NCI-H748 treated with DMSO at 0.1 percent for 48 hours (cell line): ENCODE measurements at places on chromosomes 16 and 17.

DNA sequence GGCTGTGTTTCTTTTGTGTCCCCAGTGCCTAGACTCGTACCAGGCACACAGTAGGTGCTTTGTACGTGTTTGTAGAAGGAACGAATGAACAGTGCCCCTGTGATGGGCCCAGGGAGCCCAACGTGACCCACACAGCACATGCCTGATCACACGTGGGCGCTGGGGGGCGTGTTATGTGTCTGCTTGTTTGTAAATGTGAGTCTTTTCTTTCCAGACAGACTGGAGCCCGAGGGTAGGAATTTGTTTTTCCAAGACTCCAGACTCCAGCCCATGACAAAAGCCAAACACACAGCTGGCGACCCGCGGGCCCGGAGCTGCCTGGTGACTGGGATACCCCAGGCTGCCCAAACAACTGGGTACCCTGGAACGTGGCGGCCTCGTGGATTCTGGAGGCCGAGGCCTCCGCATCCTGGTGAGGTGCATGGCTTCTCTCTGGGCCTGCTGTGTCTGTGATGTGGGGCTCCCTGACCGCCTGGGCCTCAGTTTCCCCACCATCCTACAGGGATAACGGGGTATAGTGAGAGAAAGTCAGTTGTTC, 14.9 kb upstream of the CBFA2T3 start:
- no peak for DNase-seq

- no peak for DNase-seq
Measured at GRCh38 chr16:11356573-11357331, 11.5 kb downstream of the RMI2 start.

DNA sequence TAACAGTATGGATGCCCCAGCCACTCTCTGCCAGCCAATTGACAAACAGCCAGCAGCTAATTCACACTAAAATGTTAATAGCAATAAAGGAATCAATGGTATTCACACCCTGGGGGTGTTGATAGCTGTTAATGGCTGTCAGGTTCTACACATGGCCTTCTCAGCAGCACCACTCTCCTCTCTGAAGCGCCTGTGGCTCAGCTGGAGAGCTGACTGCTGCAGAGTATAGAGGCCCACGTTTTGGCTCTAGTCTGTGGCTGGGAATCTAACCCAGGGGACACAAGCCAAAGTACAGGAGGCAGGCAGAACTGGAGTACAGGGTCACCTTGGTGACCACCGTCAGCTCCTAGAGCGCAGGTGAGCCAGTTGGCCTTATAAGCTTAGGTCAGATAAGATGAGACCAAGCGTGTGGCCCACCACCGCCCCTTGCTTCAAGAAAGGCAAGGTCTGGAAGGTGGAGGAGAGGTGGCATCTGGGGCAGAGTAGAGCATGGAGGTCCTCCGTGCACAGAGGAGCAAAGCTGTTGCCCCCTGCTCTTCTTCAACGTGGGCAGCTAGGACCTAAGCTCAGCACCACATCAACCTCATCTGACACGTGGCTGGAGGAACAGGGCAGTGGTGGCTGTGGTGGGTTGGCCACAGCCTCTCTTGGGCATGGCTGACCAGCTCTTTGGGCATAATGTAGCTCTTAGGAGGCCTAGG, 25.4 kb downstream of the CCR7 start:
- DNase-seq: no peak

DNA sequence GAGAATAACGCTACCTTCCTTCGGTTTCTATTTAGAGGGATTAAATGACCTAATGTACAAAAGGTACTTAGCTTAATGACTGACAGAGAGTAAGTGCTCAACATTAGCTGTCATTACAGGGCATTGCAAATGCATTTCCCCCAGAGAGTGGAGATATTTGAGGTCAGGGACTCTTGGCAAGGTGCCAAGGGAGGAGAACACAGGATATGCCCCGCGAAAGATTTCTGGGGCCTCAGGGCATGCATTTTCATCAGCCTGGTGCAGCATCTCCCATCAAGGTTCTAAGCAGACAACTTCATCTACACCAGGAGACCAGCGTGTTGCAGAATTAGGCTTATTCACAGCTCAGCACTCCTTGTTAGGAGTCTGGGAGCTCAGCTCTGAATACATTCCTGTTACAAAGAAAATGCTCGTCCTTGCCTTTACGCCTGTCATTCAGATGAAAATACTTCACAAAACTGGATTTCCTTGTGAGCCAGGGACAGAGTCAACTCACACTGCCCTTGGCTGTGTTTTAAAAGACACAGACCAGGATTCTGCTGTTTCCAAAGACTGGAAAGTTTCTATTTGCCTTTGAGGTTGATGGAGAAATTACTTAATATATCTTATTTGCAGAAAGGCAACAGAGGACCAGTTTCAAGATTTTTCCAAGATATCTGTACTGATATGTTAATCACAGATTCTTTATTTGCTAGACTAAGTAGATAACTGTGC, 108.2 kb downstream of the VAT1L start:
- DNase-seq: peak; percentile 47

GRCh38 chr17:53724726-53725125, 98.0 kb upstream of the KIF2B start:
- DNase-seq: no peak

DNA sequence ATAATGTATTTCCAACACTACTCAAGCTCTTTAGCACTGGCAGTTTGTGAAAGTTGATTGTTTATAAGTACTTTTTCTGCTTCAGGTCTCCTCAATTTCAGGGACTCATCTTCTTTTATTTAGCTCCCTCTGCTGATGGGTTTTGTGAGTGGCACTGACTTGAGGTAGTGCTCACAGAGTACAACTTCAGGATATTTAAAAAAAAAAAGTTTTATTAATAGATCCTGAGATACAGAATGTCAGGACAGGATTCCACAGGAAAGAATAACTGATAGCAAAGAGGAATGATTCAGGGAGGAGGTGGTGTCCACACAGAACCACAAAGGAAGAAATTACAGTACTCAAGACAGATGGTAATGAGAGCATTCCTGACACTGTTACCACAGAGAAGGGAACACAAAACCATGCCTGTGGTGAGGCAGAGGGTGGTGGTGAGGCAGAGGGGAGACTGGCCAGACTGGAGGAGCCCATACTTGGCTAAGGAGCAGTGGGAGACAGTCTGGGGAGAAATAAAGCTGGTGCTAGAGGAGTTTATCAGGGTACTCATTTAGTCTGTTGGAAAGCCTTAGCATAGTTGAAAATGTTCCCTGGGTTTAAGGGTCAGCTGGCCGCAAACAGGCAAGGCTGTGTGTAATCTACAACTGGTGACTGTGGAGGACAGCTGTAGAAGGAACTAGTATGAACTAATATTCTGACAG, 63.7 kb downstream of the SPAG9 start:
- peak; percentile 29 for DNase-seq

DNA sequence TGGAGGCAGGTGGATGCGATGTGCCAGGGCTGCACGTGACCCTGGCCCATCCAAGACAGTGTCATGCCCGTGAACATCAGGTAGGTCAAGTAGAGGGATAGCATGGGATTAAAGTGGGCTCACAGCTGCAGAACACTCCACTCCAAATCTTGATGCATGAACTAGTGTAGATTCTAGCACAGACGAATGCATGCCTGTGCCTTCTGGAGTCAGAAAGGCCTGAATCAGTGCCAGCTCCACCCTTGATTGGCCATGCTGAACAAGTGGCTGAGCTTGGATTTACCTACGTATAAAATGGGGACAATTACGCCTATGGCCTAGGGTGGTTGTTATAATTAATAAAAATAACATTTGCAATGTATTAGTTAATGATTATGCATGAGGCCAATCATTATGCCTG, 10.6 kb downstream of the IRX3 start:
- no peak for DNase-seq

- no peak for DNase-seq
Measured at GRCh38 chr16:55154956-55155355, 169.0 kb upstream of the IRX6 start.

DNA sequence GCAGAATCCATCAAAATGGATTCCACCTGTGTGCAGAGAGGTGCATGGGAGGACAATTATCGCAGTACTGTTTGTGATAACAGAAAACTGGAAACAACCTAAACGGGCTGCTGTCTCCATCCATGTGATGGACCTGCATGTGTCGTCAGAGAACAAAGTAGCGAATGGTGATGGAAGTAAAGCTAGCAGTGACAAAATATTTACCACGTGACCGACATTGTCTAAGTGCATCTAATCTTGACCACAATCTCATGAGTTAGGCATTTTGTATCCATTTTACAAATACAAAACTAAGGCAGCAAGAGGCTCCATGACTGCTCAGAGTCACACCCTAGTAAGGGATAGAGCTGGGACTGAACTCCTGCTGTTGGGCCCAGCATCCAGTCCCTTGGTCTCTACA, 187.3 kb downstream of the LGALS9B start:
- no peak for DNase-seq

- DNase-seq: no peak
Measured at GRCh38 chr16:28824717-28824973, 1.8 kb downstream of the ATXN2L start.

- no peak for DNase-seq
Measured at GRCh38 chr17:29766796-29767327, 144.2 kb upstream of the CORO6 start.

- no peak for DNase-seq
Measured at GRCh38 chr17:39011907-39012468, 44.8 kb upstream of the FBXO47 start.
